MG63 (cell line): ENCODE measurements at places on chromosomes 12 and 14. TPM values are rescaled to one million over a fixed set of nuclear protein-coding genes. Genes with fewer than 3 reads are reported as not detected.

LGR5 gene
- total RNA-seq, result not detected in 2 replicates

CPNE8 gene
- total RNA-seq, result 16.6 and 30.1 TPM in 2 replicates

TAS2R7 gene
- total RNA-seq, result not detected in 2 replicates

HOXC11 gene
- 0.30 and 1.3 TPM in 2 replicates for total RNA-seq

CS gene
- 73.4 and 88.0 TPM in 2 replicates for total RNA-seq

GARIN6 gene
- total RNA-seq, result not detected in 2 replicates

SLC25A21 gene
- 1.8 and 8.7 TPM in 2 replicates for total RNA-seq

MIPOL1 gene
- 6.0 and 9.2 TPM in 2 replicates for total RNA-seq

IFNG-AS1 gene
- not detected in 2 replicates for total RNA-seq

SLC5A8 gene
- not detected in 2 replicates for total RNA-seq

PRKCH gene
- total RNA-seq, result 5.3 and 6.0 TPM in 2 replicates

ITPR2 gene
- 3.6 and 4.6 TPM in 2 replicates for total RNA-seq

RGS6 gene
- not detected in 2 replicates for total RNA-seq

REP15 gene
- 1.2 and 1.4 TPM in 2 replicates for total RNA-seq

PPP1R3E gene
- total RNA-seq, result 0.30 TPM in 1 of 2 replicates, not detected in the other

SOAT2 gene
- not detected in 2 replicates for total RNA-seq

KCNMB4 gene
- 0.26 TPM in 1 of 2 replicates, not detected in the other for total RNA-seq

TUNAR gene
- total RNA-seq, result not detected in 2 replicates

NGB gene
- total RNA-seq, result not detected in 2 replicates

EML1 gene
- total RNA-seq, result 9.7 and 11.8 TPM in 2 replicates

MANSC4 gene
- not detected in 2 replicates for total RNA-seq

NR4A1 gene
- total RNA-seq, result 4.4 TPM in 1 of 2 replicates, not detected in the other

LRRC43 gene
- total RNA-seq, result not detected in 2 replicates

PLXNC1 gene
- total RNA-seq, result 0.16 and 0.52 TPM in 2 replicates

MMP17 gene
- total RNA-seq, result 10.4 and 10.8 TPM in 2 replicates

TMTC2 gene
- total RNA-seq, result 1.8 and 2.2 TPM in 2 replicates

RDH16 gene
- total RNA-seq, result not detected in 2 replicates

PXN gene
- total RNA-seq, result 6.4 and 11.5 TPM in 2 replicates

C1QL4 gene
- 0.10 TPM in 1 of 2 replicates, not detected in the other for total RNA-seq

AQP2 gene
- total RNA-seq, result not detected in 2 replicates

MANSC1 gene
- total RNA-seq, result 0.92 TPM in 1 of 2 replicates, not detected in the other

KTN1 gene
- total RNA-seq, result 56.9 and 153 TPM in 2 replicates

GALNT16 gene
- total RNA-seq, result 3.8 and 8.6 TPM in 2 replicates

EID3 gene
- total RNA-seq, result 6.0 and 6.8 TPM in 2 replicates

NRIP2 gene
- total RNA-seq, result not detected in 2 replicates

SLC6A15 gene
- total RNA-seq, result 0.30 and 1.5 TPM in 2 replicates

SOX5 gene
- total RNA-seq, result not detected in 2 replicates

SSTR1 gene
- total RNA-seq, result 0.07 and 0.92 TPM in 2 replicates

ERBB3 gene
- total RNA-seq, result 0.56 TPM in 1 of 2 replicates, not detected in the other
